ENCODE measurements at places on chromosomes 3 and 15. TPM values are rescaled to one million over a fixed set of nuclear protein-coding genes. Genes with fewer than 3 reads are reported as not detected.

PCOLCE2 gene
- polyA plus RNA-seq = not detected

CLSTN2 gene
- 2.6 TPM for polyA plus RNA-seq

GOLGA6D gene
- polyA plus RNA-seq = 0.10 TPM

SMAD6 gene
- polyA plus RNA-seq = 3.3 TPM

GRCh38 chr3:127216415-127217261, 23.7 kb downstream of the PRR23E start:
- no peak for DNase-seq

DNA sequence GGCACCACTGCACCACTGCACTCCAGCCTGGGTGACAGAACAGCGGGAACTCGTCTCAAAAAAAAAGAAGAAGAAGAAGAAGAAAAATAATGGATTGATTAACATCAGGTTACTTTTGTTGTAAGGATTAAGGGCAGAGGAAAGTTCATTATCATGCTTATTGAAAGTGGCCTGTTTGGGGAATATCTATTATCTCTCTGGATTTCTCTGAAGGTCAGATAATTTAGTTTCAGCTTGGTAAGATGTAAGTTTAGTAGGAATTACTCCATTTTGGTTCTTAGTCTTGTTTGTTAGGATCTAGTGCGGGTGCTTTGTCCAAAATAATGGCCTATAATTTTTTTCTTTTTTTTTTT, 2.5 kb upstream of the MTMR14 start:
- no peak for DNase-seq

GRCh38 chr15:25780479-25781255, 82.5 kb downstream of the ATP10A start:
- no peak for DNase-seq

- DNase-seq = peak; percentile 86
Observed at GRCh38 chr15:39465843-39466749, 114.8 kb upstream of the THBS1 start.

GRCh38 chr15:70588613-70589012, 174.7 kb downstream of the UACA start:
- DNase-seq = no peak

GRCh38 chr15:74378848-74379247, 11.4 kb upstream of the CYP11A1 start:
- DNase-seq = no peak
